CD8-positive, alpha-beta memory T cell (primary cell): ENCODE measurements at places on chromosomes 7 and 10. TPM values are rescaled to one million over a fixed set of nuclear protein-coding genes. Genes with fewer than 3 reads are reported as not detected.

- H3K4me1 ChIP-seq = no peaks in the 10 kb centered on the region
- no peak overlapping the region for H3K4me3 ChIP-seq
- no peaks in the 10 kb centered on the region for H3K36me3 ChIP-seq
- no peaks in the 10 kb centered on the region for H3K27me3 ChIP-seq
- no peak for DNase-seq
Measured at GRCh38 chr7:69295977-69296376, 302.3 kb upstream of the AUTS2 start.

DNA sequence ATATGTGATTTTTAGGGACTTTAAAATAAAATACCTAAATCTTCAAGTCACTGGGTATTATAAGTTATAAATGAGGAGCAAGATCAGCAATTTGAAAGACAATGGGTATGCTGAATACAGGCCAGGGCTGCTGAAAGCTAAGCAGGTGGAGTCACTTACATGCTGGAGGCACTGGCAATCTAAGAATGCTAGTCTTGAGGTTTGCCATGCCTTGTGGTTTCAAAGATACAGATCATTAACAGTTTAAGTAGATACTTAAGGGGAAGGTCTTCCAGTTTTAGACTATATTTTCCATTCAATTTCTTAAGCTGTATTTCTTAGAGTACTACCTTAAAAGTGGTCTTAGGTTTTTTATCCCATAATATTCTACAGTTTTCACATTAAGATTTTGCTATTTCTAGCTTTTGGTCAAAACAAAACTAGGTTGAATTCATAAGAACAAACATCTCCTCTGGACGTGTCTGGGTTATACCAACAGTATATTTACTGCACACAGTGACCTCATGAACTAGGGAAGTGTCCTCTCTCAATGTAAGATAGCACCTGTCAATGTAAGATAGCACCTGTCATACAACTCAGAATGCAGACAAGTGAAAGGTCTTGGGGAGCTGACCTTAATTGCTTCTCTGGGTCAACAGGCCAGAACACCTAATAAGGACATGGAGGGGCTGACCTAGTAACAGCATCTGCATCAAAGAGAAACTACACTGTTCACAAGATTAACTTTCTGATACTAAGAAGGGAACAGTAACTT lies 2.0 kb downstream of the SRI start:
- H3K27me3 ChIP-seq = no peaks in the 10 kb centered on the region
- DNase-seq = no peak
- H3K4me1 ChIP-seq = peaks cover 26% of the 10 kb centered on the region

DNA sequence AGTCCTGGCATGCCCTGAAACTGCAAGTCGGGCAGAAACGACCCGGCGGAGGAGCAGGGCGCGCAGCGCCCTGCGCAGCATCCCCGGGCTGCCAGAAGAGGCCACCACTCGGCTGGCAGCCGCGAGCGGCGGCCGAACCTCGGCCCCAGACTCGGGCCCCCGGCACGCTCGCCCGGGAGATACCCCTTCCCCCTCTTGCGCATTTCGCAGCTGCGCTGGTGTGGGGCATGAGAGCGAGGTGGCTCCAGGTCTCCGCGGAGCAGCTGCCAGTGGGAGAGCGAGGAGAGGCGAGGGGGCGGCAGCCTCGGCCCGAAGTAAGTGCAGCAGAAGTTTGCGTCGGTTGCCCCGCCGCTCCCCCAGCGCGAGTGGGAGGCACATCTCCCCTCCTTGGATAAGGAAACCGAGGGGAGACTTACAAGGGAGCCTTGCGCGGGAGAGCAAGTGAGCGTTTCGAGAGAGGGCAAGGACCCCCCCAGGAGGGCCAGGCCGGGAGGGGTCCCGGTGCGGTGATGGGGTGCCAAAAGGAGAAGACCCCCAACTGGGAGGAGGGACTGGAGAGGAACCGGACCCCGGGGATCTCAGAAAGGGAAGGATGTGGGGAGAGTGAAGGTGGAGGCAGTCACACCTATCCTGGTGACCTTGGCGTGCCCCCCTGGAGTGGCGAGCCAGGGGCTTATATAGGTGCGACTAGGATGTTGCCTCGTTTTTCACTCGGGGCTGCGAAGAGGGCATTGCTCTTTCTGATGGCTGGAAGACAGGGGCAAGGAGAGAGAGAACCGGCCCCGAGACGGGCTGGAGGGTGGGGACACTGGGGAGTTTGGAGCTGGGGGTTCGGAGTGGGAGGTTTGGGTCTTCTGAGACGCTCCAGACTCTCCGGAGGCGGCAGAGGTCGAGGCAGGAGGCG lies 256.3 kb downstream of the OTUD1 start:
- H3K4me3 ChIP-seq = no peak overlapping the region
- DNase-seq = no peak
- no peak overlapping the region for H3K27ac ChIP-seq
- no peaks in the 10 kb centered on the region for H3K4me1 ChIP-seq
- H3K36me3 ChIP-seq = no peaks in the 10 kb centered on the region

GRCh38 chr7:99396418-99397296 lies 11.7 kb downstream of the PDAP1 start:
- no peak overlapping the region for H3K4me3 ChIP-seq
- no peak for DNase-seq
- peaks cover 15% of the 10 kb centered on the region for H3K4me1 ChIP-seq
- no peak overlapping the region for H3K27ac ChIP-seq

DNA sequence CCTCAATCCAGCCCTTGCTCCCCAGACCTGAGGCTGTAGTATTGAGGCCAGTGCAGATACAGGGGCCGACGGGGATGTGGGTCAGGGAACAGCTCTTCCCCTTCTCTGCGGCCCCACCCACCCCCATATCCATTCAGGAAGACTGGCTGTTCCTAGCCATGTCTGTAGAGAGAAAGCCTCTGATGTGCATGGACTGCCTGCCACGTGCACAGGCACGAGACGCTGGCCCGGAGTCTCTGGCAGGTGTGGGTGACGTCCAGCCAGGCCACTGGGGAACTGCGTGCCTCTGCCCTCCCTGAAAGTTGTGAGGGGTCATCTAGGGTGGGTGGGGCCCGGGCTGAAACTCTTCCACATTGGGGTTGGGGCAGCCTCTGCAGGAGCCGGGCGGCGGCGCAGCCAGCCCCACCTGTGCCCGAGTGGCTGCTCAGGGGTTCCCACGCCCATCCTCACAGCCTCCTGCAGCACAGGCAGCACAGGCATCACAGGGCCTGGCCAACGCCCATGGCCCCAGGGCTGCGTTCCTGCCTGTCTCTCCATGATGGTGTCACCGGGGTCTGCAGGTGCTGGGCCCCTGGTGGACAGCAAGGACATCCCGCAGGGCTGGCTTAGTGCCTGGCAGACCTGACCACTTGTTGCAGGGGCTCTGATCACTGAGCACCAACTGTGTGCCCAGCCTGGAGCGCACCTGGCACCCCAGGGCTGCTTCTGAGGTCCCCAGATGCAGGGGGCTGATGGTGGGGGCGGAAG lies 27.5 kb downstream of the MICALL2 start:
- DNase-seq = no peak
- peaks cover 5% of the 10 kb centered on the region for H3K4me1 ChIP-seq
- H3K27ac ChIP-seq = no peak overlapping the region
- no peaks in the 10 kb centered on the region for H3K27me3 ChIP-seq

DNA sequence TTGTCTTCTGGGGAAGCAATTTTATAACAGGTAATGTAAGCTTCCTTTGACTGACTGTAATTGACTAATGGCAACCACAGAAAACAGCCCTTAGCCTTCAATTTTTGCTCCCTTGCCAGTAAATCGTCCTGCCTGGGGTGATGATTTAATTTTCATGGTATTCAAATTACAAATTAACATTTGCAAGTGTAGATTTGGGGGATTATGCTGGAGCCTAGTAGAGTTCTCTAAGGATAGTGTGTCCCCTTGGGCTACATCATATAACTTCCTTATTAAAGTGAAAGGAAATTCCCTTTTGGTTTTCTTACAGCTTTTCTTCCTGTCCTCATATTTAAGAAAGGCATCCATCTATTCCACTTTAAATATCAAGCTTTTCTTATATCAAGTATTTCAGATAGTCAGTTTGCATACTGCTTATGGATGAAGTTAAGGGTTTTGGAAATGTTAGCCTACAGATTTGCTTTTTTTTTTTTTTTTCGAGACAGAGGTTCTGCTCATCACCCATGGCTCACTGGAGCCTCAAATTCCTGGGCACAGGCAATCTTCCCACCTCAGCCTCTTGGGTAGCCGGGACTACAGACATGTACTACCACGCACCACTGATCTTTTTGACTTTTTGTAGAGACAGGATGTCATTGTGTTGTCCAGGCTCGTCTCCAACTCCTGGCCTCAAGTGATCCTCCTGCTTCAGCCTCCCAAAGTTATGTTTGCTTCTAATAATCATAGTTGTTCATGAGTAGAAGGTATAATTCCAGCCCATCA lies 35.9 kb upstream of the HDAC9 start:
- H3K27ac ChIP-seq = no peak overlapping the region
- DNase-seq = no peak
- no peaks in the 10 kb centered on the region for H3K36me3 ChIP-seq
- no peak overlapping the region for H3K4me3 ChIP-seq
- H3K4me1 ChIP-seq = no peaks in the 10 kb centered on the region

GRCh38 chr10:70355051-70356021 lies 27.1 kb downstream of the LRRC20 start:
- no peaks in the 10 kb centered on the region for H3K36me3 ChIP-seq
- DNase-seq = no peak
- H3K4me3 ChIP-seq = peak overlapping the region; percentile 29
- H3K4me1 ChIP-seq = no peaks in the 10 kb centered on the region

DNA sequence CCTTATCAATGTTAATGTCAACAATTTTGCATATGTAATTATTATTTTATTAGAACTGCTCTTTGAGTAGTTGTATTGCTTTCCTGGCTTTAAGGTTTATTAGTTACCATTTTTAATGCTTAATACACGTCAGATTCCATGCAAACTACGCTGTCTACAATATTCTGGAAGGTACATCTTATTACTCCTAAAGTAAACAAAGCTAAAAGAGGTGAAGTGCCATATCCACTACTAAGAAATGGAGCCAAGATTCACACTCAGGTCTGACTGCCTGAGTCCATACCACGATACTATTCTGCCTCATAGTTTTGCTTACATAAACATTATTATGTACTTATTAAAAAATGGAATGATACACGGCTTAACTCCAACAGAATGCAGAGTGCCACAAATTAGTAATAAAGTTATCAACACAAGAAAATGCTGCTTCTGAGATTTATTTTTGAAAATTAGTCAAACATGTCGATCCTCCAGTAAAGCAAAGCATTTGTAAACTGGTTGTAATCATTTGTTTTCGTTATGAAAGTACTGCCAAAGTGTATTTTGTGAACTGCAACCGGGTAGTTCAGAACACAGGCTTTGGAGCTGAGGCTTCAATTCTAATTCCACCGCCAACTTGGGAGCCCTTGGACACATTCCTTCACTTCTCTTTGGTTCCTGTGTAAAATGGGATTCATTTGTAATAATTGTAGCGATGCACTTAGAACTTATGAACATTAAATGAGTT lies 1.1 kb upstream of the DMTF1 start:
- H3K27ac ChIP-seq = peak overlapping the region; percentile 88
- no peaks in the 10 kb centered on the region for H3K36me3 ChIP-seq
- no peak for DNase-seq
- peaks cover 23% of the 10 kb centered on the region for H3K4me1 ChIP-seq
- H3K27me3 ChIP-seq = no peaks in the 10 kb centered on the region

- no peak overlapping the region for H3K4me3 ChIP-seq
- H3K27ac ChIP-seq = no peak overlapping the region
- DNase-seq = no peak
- no peaks in the 10 kb centered on the region for H3K36me3 ChIP-seq
- H3K4me1 ChIP-seq = no peaks in the 10 kb centered on the region
Measured at GRCh38 chr7:156504687-156505545, 135.7 kb upstream of the RNF32 start.

DNA sequence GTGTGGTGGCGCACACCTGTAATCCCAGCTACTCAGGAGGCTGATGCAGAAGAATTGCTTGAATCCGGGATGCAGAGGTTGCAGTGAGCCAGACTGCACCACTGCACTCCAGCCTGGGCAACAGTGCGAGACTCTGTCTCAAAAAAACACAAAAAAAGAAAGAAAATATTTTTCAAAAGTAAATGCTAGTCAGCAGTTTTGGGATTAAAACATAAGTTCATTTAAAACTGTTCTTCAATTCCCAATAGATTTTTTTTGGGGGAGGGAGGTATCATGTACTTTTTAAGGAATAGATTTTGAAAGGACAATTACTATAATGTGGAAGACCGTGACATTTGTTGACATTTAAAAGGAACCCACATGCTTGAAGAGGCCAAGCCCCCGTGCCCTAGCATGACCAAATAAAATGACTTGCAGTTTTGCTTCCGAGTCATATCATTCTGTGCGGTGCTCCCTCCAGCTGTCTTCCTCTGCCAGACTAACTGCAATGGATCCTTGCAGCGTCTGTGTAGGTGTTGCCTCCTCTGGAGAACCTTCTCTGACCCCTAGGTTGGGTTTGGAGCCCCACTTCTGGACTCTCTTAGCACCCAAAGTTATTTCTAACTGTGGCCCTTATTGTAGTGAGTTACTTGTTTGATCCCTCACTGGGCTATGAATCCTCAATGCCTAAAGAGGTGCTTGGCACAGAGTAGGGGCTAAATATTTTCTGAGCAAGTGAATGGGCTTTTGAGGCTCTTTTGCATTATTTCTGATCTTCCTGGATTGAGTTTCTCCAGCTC lies 17.4 kb upstream of the HPS1 start:
- no peaks in the 10 kb centered on the region for H3K27me3 ChIP-seq
- no peak overlapping the region for H3K4me3 ChIP-seq
- DNase-seq = no peak
- H3K4me1 ChIP-seq = no peaks in the 10 kb centered on the region
- H3K36me3 ChIP-seq = no peaks in the 10 kb centered on the region

DNA sequence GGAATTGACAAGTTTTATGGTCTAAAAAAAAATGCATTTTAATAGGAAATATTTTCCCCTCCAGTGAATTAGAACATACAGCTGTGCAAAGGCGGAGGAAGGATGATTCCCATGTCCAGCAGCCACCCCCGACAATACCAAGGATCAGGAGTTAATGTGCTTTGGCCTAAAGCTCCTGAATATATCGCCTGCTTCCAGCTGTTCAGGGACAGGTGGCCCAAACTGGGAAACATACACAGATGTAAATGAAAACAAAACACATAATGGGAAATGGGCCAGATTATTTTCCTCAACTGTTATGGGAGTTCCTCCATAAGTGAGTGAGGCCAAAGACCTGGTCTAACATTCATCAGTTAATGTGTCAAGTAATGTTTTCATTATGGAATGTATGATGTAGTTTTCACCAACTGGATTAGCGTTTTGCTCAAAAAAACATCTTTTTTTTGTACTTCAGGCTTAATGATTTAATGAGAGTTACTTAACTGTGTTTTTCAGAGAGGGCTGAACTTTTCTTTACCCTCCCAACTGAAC lies 55.1 kb upstream of the LAMB1 start:
- H3K27ac ChIP-seq = no peak overlapping the region
- no peaks in the 10 kb centered on the region for H3K4me1 ChIP-seq

DNA sequence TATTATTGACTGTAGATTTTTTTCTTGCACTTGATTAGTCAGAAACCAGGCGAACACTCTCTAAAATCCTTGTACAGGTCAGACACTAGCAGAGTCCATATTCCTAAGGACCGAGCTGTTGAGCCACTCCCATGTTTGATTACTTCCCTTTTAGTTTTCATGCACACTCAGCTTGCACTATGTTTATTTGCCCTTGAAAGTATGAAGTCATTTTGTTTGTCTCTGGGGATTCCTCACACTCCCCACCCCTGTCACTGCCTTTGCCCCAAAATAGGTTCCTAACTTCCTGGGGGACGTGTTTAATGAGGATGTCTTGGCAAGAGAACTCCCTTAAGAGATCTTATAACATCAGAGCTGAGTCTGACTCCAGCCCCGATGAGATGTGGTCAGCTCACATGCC lies 182.1 kb downstream of the EVX1 start:
- no peak overlapping the region for H3K4me3 ChIP-seq
- H3K36me3 ChIP-seq = no peaks in the 10 kb centered on the region
- DNase-seq = no peak
- no peak overlapping the region for H3K27ac ChIP-seq

Gene TMEM130
- not detected for total RNA-seq

Gene VOPP1
- 67.3 TPM for total RNA-seq

Gene NPY4R
- not detected for total RNA-seq

Gene MKX
- 0.29 TPM for total RNA-seq
